ENCODE measurements at places on chromosomes 12 and 14. TPM values are rescaled to one million over a fixed set of nuclear protein-coding genes. Genes with fewer than 3 reads are reported as not detected.

TM7SF3 gene
- 53.7 TPM for polyA plus RNA-seq

GRCh38 chr14:52686176-52686575 is 9.2 kb downstream of the ERO1A start:
- no peak for DNase-seq

- no peak for DNase-seq
These were observed 348.0 kb downstream of the SEC23A start for GRCh38 chr14:38755036-38755435.

GRCh38 chr12:9694241-9694640 is 24.7 kb downstream of the CLEC2D start:
- no peak for DNase-seq

DNA sequence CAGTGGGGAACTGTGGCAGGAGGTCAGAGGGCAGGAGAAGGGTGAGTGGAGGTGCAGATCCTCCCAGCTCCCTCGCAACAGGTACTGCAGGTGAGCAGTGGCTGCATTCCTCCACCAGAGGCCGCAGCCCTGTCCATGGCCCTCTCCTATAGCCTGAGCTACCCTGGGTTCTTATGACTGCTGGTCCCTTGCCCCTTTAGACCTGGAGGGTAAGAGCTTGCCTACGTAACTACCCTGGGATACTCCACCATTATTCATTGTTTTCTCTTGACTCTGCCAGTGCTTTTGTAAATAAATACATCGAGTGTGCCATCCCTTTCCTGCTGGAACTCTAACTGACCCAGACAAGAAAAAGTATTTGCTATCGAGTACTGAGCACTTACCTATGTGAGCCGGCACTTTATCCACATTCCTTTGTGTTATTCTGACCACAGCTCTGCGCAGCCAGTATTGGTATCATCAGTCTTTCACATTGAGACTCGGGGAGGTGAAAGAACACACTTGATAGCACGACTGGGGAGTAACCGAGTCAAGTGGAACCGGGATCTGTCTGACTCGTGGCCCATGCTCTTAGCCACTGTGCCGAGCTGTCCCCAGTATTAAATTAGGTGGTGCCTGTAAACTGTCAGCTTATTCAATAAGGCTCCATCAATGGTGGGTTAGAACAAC is 38.5 kb downstream of the LTBP2 start:
- DNase-seq = no peak

DNA sequence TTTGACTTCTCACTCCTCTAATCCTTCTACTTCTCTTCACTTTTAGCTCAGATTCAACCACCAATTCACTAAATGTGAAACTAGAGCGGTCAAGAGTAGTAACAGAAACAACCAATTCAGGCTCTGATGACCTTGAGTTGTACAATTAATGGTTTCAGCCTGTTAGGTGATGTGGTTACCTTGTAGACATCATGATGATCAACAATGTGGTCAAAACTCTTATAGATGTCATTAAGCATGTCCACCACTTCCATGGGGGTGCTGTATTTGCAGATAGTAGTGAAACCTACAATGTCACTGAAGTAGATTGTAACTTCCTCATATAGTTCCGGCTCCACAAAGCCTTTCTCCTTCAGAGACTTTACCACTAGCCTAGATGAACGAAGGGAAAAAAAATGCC is 54.1 kb upstream of the PLBD1 start:
- no peak for DNase-seq

GRCh38 chr12:130281153-130281799 is 56.4 kb upstream of the PIWIL1 start:
- DNase-seq = no peak

- no peak for DNase-seq
These were observed 866.1 kb downstream of the C12orf50 start for GRCh38 chr12:87163122-87163521.
